ENCODE measurements at places on chromosomes 7 and 10.

GRCh38 chr10:57482259-57482658 is 785.4 kb downstream of the IPMK start:
- DNase-seq = no peak

DNA sequence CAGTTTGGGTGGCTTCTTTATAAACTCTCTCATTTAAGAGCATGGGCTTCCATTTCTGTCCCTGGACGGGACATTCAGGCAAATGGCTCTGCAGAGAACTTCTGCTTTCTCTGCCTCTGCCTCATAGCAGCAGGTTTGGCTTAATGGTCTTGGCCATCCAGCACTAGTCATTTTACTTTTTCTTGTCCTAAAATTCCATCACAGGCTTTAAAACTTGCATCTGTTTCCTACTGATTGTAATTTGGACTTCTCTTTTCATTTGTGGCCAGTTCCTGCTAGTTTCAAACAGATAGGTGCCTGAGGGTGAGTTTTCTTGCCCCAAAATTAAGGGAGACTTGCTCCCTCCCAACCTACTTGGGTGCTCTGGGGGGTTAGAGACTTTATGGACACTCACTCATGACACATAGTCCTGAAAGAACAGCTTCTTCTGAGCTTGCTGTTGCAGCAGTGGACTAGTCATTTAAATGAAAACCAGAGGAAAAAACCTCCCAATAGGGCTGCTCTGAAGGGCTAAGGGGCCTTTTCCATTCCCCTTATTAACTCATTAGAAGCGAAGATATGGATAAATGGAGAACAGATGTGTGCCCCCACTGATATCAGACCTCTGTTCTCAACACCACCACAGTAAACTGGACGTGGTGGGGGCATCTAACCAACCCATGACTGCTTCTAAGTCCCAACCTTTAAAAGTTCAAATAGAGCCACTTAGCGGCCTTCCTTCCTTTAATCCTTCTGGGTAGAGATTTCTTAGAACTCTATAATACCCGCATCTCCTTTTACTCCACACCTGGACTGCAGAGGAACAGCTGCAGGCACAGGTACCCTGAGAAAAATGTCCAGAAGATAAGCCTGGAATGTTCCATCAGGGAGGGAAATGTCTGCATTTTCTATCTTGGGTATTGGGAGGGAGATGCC is 38.8 kb downstream of the SVOPL start:
- no peak for DNase-seq

- no peak for DNase-seq
These were observed 832.1 kb downstream of the SORCS3 start for GRCh38 chr10:105473170-105473569.

- DNase-seq = no peak
These were observed 39.3 kb downstream of the INSIG1 start for GRCh38 chr7:155336812-155337602.

Data from amniotic stem cell (primary cell).